ENCODE measurements at places on chromosomes 5 and 9.

DNA sequence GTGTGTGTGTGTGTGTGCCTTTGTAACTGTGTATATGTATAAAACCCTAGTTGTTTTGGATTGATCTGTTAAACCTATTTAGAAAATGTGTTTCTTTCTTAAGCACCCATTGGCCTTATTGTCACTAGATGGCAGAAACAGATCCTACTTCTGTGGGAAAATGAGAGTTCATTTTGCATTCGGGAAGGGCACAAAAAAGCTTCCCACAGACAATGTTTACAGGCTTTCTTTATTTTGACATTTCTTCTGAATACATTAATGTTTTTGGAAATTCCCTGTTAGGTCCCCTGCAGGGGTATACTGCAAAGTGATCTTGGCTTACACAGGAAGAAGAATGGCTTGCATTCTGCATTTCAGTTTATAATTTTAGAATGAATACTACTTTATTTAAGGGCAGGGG lies 481.8 kb upstream of the ARRDC3 start:
- DNase-seq, result no peak

- no peak for DNase-seq
Measured at GRCh38 chr9:28215536-28216299, 642.4 kb upstream of the C9orf72 start.

DNA sequence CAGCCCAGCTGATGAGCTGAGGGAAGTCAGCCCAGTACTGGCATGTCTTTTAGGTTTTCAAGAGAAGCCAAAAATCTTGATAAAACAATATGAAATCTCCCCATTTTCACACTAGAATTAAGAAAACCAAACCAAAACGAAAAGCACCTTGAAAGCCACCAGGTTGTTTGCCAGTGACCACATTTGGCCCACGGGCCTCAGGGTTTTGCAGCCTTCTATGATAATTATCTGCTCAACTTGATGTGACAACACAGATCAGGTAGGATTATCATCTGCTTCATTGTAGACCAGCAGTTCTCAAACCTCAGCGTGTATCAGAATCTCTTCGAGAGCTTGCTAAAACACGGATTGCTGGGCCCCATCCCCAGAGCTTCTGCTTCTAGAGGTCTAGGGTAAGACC lies 101.4 kb downstream of the GALNT10 start:
- no peak for DNase-seq

DNA sequence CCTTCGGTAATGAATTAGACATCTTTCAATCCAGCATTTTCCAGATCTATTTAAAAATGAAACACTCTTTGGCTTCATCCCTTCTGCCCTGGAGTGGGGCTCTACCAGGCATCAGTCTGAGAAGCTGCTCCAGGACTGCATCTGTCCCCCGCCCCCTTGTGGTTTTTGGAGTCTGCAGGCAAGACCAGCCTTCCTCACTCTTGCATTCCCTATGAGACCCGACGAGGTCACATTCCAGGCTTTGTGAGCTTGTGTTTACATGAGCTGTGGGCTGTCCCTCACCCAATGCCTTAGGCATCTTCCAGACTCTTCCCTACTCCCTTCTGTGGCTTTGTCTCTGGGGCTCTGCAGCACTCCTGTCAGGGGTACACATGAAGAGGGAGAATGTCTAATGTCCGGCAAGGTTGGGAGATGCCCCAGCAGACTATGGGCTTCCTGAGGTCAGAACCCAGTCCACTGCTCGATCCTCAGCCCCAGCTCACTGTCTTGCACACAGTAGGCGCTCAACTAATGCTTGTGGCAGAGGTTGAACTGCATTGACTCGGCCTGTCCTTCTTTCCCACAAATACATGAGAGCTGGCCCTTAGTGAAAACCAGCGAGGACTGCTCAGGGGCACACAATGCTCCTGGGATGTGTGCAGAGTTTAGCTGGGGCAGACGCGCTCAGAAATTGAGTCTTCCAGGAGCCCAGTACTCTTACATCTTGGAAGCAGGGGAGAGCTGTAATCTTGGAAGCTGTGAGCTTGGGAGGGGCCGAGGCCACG lies 11.7 kb upstream of the GADD45G start:
- no peak for DNase-seq

DNA sequence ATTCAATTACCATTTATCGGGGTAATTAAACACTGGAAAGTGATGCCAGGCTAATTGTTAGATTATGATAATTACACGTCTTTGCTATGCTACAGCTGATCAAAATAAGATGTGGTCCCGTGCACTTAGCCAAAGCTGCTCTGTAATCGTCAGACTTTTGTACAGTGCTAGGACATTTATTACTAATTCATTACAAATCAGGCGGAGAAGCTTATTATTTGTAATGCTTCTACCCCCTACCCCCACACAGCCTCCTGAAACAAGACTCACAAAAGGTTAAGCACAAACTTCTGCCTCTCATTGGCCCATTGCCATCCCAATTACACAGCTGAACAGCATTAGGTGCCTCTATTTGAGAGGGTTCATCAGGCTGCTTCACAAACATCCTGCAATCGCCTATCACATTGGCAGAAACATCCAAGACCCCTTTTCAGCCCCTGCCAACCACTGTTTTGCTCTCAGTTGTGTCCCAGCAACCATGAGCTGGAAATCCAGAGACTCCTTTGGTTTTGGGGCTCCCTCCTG lies 232.7 kb downstream of the EFNA5 start:
- DNase-seq, result no peak

- DNase-seq, result no peak
Measured at GRCh38 chr5:150517272-150518152, 9.6 kb downstream of the NDST1 start.

GRCh38 chr5:176734756-176735342 lies 75.5 kb upstream of the UNC5A start:
- no peak for DNase-seq

- DNase-seq, result no peak
Measured at GRCh38 chr5:115209279-115209678, 39.6 kb upstream of the TRIM36 start.

GRCh38 chr5:124841829-124842712 lies 95.6 kb upstream of the ZNF608 start:
- no peak for DNase-seq

DNA sequence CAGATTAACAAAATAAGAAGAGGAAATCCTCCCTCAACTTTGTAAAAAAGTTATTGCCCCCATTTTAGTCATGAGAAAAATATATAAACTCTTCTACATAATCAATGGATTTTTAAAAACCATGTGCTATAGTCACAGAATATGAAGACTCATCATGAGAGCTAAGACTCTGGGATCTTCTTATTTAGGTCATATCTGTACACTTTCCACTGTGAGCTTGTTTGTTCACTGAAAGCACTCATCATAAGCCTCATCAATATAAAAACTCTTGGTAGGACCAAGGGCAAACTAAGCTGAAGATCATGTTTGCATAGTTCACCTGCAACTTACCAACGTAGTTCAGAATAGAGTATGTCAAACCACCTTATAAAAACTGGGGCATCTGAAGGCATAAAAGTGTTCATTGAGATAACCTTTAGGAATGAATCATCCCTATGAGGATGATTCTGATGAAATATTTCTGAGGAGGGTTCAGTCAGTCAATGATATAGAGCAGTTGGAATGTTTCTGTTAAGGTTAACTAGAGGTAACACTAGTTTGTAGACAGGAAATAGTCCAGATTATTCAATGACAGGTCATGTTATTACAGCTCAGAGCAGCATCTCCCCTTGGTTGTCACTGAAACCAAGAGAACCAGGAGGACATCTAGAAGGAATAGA lies 289.9 kb upstream of the SMC2 start:
- no peak for DNase-seq

- DNase-seq, result peak; percentile 85
Measured at GRCh38 chr5:141734501-141735229, 52.6 kb upstream of the ARAP3 start.

GRCh38 chr9:134438195-134438788 lies 112.0 kb downstream of the RXRA start:
- DNase-seq, result no peak

- no peak for DNase-seq
Measured at GRCh38 chr5:139061274-139061673, 136.9 kb downstream of the SIL1 start.

GRCh38 chr5:35416217-35416988 lies 186.1 kb upstream of the PRLR start:
- DNase-seq, result no peak
